ENCODE measurements at places on chromosomes 5 and 9. TPM values are rescaled to one million over a fixed set of nuclear protein-coding genes. Genes with fewer than 3 reads are reported as not detected.

The C9 gene
- total RNA-seq = not detected

The MLANA gene
- total RNA-seq = not detected

The IFNA2 gene
- not detected for total RNA-seq

The TPPP gene
- 0.14 TPM for total RNA-seq

DNA sequence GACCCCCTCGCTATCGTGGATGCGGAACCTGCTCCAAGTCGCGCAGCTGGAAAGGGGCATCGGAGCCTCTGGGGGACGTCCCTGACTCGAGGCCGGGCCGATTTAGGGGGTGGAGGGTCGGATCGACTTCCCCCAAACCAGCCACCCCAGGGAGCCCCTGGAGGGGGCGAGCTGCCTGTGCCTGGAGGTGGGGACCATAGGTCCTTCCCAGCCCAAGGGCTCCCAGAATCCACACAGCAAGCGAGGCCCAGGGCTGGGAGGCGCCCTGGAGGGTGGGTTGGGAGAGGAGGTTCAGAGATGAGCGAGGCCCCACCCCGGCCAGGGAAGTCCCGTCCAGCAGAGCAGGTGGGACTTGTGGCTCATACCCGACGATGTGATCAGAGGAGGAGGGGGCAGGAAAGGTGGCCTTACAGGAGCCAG, 147.6 kb downstream of the GAPVD1 start:
- no peak for DNase-seq

- DNase-seq = no peak
Measured at GRCh38 chr5:169302491-169303118, 1.7 kb upstream of the SLIT3 start.

- DNase-seq = no peak
Measured at GRCh38 chr5:39955156-39955555, 530.4 kb upstream of the DAB2 start.

DNA sequence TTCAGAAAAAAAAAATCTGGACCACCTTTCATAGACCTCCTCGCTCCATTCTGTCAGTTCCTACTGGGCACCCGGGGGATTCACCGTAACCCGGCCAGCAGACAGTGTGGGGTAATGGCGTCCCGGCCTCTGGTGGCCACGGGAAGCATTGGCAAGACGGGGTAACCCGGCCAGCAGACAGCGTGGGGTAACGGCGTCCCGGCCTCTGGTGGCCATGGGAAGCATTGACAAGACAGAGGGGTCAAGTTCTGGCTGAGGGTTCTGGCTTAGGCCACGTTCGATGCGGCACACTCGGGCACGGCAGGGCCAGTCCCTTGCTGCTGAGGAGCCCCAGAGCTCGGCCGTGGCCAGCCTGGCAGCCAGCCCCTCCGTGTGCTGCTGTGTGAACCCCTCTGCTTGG, 116.2 kb upstream of the RAPGEF1 start:
- no peak for DNase-seq

GRCh38 chr5:170296036-170296934, 1.3 kb downstream of the LCP2 start:
- DNase-seq = no peak

DNA sequence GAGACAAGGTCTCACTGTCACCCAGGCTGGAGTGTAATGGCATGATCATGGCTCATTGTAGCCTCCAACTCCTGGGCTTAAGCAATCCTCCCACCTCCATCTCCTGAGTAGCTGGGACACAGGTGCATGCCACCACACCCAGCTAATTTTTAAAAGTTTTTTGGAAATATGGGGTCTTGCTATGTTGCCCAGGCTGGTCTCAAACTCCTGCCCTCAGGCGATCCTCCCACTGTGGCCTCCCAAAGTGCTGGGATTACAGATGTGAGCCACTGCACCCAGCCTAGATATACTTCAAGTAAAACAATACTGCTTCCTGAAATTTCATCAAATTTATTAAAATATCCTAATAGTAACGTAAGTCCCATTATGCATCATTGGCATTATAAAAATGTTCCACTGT, 33.4 kb downstream of the STARD4 start:
- no peak for DNase-seq

DNA sequence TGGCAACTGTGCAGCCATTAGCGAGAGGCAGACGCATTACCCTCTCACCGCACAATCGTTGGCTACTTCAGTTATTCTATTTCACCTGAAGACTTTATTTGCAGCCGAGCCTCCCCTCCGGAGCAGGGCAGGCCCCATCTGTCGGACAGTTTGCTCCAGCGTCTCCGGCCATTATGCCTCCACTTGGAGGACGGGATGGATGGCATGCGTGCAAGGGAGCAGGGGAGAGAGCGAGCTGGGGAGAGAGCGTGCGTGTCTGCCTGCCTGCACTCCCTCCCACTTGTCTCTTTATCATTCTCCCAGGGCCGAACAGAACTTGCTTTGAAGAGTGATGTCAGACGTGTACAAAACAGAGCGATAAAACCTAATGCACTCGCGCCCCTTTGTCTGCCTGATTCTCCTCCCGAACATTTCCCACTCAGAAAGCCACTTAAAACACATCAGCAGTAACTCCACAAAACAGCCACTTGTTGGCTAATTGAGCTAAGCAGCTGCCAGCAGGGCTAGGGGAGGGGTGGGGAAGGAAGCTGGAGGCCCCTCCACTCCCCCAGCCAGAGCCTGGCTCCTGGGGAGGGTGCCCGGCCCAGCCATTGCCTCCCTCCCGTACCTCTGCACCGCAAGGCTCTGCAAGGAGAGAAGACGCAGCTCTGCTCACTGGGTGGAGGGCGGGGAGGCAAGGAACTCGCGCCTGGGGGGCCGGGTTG, 43.4 kb upstream of the FUBP3 start:
- DNase-seq = no peak

DNA sequence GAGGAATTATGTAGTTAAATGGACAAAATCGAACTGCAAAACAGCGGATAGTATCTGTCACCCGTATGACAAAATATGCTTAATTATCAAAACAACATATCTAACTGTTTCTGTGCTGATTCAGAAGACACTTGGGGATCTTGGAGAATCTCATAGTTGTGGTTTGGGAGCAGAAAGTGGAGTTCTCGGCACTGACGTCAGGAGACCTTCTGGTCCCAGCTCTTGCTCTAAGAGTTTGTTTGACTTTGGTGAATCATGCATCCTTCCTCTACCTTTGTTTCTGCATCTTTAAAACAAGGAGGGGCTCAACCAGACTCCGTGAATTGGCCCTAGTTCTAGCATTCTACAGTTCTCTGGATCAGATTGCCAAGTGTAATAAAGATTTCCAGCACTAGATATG, 37.0 kb upstream of the TAF1L start:
- no peak for DNase-seq

DNA sequence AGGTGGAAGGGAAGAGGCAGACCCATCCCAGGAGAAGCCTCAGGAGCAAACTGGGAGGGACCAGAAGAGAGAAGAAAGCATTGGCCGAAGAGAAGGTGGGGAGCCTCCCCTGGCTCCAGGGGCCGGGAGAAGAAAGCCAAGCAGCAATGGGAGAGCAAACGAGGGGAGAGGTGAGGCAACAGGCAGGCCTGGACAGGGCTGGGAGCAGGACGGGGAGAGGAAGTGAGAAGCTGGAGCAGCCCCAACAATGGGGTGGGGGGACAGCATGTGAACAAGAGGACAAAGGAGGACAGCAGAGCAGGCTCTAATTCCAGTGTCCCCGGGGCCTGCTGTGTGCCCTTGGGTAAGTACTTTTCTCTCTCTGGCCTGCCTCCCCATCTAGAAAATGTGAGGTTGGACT, 115.3 kb downstream of the PSD2 start:
- no peak for DNase-seq
